ENCODE measurements at places on chromosomes 1 and 21.
A peak's percentile ranks its signal among the peaks of the same experiment; 100 is the strongest.

GRCh38 chr21:28091466-28091865 lies 901.2 kb downstream of the LTN1 start:
- no peak for DNase-seq

- no peak for DNase-seq
These were observed 1.1 kb upstream of the GADD45A start for GRCh38 chr1:67683766-67684525.

DNA sequence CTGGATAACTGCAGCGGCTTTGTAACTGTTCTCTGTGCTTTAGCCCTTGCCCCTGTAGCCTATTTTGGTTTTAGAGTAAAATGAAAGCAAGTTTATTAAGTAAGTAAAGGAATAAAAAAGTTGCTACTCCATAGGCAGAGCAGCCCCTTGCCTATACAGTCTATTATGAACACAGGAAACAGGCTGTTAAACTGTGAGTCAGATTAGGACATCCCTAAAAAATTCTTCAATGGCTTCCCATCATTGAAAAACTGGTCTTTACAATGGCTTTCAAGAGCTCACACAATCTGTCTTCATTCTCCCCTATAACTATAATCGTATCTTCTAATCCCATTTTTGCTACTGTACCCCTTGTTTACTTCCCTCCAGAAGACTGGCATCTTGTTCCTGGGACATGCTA lies 43.0 kb downstream of the ATG4C start:
- DNase-seq: no peak

DNA sequence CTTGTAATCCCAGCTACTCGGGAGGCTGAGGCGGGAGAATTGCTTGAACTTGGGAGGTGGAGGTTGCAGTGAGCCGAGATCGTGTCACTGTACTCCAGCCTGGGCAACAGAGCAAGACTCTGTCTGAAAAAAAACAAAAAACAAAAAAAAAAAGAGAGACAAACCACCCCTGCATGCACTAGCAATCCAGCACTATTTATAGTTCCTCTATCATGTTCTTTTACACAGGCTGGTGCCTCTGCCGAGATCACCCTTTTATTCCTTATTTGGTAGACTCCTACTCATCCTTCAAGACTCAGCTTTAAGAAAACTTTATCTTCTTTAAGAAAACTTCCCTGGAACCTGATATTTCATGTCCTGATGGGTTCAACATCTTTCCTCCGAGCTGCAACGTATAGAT lies 10.8 kb downstream of the FMO5 start:
- no peak for DNase-seq

DNA sequence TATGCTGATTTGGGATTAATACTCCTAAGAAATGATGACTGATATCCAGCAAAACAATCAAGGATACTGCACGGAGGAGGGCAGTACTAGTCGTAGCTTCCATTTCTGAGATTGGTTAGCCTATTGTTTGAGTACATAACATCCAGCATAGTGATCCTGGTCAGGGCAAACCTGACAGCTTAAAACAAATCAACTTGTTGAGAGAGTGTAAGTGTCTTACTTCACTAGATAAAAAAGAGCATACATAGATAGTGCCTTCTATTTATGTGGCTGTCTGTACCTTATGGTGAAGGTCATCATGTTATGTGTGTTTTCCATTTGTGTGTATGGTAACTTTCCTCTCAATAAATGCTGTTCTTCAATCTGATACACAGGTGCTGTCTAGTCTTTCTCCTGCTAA lies 228.4 kb downstream of the PTGER3 start:
- no peak for DNase-seq

DNA sequence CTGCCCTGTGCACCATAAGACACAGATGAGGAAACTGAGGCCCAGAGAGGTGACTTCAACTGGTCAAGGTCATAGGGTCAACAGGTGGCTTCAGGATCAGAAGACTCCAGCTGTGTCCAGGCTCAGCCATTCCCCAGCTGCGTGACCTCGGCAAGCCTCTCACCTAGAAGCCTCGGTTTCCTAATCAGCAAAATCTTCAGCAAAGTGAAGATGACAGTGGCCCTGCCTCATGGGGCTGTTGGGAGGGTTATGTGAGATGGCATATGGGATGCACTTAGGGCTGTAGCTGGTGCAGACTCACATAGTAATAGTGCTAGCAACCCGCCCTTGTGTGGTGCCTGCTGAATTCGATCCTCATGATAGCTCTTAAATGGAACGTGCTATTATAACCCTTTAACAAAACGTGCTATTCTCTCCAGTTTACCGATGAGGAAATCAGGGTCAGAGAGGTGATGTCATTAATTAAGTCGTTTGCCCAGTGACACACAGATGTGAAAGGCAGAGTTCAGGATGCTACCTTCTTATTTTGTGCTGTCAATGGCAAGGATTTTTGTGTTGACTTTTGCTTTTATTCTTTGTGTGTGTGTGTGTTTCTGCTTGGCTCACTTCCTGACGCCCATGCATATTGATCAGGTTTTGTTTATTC lies 472.9 kb downstream of the MATN1 start:
- no peak for DNase-seq

- no peak for DNase-seq
These were observed 51.7 kb upstream of the EDEM3 start for GRCh38 chr1:184806296-184806721.

DNA sequence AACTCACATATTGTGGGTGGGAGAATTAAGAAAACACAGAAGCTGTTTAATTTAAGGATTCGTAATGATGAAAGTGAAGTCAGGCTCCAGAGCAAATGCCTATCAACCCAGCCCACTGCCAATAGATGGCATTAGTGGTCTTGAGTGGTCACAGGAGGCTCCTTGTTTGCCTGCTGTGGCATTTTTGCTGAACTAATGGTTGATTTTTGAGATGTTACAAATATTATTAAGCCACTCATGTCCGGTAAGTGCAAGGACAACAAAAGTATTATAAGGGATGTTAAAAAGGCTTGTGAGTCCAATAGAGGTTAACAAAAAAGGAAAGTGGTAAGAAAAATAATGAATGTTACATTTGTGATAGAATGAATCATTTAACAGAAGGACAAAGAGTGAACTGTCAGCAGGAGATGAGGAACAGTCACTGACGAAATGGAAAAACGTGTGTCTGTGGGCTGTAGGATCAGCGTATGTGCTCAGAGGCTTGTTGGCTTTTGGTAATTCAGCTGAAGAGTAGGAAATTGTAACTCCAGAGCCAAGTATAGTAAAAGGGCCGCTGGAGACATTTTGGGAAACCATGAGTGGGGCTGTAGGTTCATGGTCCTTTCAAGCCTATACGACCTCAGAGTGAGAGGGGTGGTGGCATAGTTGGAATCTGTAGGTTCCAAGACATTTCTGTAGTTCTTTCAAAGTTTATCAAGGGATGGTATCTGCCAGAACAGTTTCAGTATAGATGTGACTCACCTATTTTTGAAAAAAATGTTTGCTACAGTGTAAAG lies 11.2 kb downstream of the SFT2D2 start:
- peak; percentile 66 for DNase-seq

DNA sequence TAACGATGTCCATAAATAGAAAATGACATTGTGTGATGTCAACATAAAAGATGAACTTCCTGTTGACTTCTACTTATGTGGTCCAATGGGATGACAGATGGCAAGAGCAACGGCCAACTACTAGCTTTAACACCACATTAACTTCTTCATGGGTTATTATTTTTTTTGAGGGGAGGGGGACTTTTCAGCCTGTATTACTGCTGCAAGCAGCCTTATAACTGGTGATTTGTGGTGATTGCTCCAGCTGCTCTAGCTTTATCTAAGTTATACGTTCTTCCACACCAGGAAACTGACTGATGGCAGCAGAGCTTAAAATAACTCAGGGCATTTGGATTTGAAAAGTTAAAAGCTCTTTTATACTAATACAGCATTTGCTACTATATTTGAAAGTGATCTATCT lies 228.8 kb upstream of the B3GALT2 start:
- DNase-seq: no peak

DNA sequence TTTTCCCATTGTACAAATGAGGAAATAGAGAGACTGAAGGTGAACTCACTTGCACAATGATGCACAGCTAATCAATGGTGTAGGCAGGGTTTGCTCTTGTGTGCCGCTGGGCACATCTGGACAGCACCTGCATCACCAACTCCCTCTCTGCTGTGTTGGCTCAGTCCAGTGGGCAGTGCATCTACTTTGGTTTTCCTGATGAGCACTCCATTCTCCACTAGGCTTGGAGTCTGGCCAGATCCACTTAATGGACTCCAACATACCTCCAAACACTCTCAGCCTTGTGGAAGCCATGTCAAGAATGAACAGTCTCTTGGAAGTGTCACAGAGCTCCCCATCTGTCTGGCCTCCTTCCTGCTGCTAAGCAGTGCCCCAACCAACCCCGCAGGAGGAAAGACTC lies 152.2 kb downstream of the HIVEP3 start:
- DNase-seq: no peak

GRCh38 chr1:225021037-225021436 lies 91.6 kb downstream of the DNAH14 start:
- DNase-seq: no peak

DNA sequence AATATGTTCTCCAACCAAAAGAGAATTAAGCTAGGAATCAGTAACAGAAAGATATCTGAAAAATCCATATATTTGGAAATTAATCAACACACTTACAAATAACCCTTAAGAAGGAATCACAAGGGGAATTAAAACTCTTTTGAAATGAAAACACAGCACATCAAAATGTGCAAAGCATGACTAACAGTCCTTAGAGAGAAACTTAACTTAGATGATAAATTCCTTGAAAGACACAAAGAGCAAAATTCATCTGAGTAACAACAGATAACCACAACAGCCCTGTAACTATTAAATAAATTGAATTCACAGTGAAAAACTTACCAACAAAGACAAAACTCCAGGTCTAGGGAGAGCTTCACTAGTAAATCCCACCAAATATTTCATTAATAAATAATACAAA lies 283.8 kb downstream of the SDCCAG8 start:
- no peak for DNase-seq

DNA sequence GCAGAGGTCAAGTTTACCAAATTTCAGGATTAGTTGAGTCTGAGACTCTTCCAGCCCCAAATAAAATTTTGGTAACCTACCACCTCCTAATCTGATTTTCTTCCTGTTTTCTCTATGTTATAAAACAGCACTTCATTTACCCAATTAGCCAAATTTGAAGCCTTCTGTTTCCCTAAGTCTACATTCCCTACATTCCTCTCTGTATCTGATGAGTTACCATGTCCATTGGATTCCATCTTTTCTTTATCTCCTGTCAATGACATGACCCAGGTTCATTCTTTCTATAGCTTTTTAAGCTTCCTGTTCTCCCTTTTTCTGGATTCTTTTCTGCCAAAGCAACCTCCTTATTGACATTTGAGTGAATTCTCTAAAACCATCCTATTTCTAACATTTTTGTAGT lies 72.8 kb downstream of the OSBPL9 start:
- DNase-seq: no peak

GRCh38 chr1:91611483-91611917 lies 110.8 kb downstream of the CDC7 start:
- DNase-seq: no peak

DNA sequence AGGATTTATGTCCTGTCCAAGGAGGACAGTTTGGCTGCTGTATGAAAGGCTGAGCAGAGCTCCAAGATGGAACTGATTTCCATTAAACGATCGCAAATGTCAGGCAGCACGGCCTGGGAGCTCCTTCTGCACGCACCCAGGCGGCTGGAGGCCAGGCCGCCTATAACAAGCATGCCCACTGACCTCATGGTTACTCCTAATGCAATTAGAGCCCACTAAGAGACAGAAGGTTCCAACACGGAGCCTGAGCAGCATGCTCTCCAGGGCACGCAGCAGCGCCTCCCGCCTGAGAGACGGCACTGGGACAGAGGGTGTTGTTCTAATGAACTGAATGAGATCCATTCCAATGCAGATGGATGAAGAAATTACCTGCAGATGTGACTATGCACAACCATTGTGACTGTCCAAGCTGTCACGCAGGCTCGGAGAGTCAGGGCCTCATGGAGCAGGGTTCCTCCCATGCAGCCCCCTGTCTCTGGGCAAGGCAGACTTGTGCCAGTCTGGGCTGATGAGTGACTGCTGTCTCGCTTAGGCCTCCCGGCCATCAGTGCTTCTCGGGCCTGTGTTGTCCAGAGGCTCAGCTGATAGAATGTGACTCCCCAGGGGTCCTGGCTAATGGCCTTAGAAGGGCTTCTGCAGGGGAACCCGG lies 25.2 kb upstream of the CDCA8 start:
- DNase-seq: no peak

- no peak for DNase-seq
These were observed 705 bp downstream of the UROD start for GRCh38 chr1:45012639-45013278.

DNA sequence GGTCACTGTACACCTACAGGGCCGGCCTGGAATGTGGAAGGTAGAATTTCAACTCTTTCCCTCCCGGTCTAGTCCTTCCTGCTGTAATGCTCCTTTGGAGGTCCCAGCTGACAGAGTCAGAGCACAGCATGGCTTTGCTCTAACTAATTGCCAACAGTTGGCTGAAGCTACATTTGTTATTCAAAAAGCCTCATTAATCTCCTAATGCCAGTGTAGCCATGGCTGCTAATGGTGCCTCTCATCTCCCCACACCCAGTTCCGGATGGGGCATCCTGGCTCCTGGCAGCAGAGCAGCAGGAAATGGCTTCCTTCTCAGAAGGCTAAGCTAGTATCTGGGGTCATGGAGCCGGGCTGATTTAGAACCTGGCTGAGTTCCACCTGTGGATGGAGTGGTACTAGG lies 18.7 kb upstream of the CAMK1G start:
- no peak for DNase-seq

DNA sequence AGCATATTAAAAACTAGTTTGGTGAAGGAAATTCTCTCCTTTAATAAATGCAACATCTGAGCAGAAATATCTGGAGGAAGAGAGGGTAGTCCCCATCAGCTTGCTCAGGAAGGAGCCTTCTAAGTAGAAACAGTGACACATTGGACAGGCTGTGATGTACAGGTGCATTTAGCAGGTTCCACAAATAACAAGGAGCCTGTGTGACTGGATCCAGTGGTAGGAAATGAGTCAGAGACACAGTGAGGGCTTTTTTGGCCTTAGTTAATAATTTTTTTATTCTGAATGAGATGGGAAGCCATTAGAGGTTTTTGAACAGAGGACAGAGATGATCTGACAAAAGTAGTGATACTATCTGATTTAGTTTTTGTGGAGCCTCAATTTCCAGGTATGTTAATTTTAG lies 738.9 kb upstream of the PTBP2 start:
- DNase-seq: no peak

- peak; percentile 29 for DNase-seq
These were observed 166.4 kb downstream of the PSMG1 start for GRCh38 chr21:39016740-39017315.

GRCh38 chr1:203475012-203475981 lies at the start of gene PRELP:
TSS of gene PRELP (plus strand) at chr1:203475806. CDS start at chr1:203483185, 7,379 bp downstream.
- DNase-seq: peak; percentile 64

DNA sequence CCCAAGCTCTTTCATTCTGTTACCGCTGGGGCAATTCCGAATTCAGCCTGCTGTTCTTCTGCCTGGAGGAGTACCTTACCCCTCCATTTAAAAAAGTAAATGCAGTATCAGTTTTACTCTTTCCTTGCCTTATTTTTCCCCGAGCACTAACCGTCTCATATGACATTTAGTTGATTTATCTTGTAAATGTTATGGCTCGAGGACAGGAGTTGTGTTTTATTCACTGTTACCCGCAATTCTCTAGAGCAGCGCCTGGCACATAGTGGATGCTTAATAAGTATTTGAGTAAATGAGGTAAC lies 425 bp upstream of the TADA1 start:
- DNase-seq: no peak

Data from midbrain (tissue), 1 donor.